ENCODE measurements at places on chromosomes 6 and 20. TPM values are rescaled to one million over a fixed set of nuclear protein-coding genes. Genes with fewer than 3 reads are reported as not detected.

- no peak for DNase-seq
Measured at GRCh38 chr6:137957471-137957870, 90.4 kb downstream of the TNFAIP3 start.

Gene RSPO4
- not detected for polyA plus RNA-seq

DNA sequence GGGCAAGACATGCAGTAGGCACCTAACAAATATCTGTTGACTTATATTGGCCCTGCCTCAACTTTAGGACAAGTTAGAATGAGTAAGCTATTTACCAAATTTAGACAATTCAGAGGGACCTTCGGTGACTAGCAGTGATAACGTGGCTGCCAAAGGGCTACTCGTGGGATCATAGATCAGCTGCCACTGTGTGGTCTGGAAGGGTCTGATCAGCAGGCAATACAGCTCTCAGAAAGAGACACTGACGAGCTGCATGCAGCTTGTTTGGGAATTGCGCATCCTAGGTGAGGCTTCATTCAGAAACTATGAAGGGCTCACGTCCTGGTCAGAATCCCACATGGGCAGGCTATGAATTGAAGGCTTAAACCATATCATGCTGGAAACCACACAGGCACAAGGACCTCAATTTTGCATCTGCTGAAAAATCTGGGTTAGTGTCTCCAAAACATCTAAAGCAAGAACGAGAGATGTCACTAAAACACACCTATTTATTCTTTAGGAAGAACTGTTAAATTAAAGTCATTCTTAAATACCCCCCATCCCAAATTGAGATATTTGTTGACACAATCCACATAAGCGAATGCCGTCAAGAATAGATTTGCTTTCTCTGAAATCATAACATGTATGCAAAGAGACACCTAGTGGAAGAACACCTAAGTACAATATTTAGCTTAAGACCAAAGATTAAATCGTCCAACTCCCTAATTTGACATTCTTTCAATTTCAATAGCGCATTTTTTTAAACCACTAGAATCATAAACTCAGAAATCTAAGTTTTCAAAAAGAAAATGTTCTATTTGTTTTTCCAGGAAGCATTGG, 79.6 kb downstream of the IPCEF1 start:
- no peak for DNase-seq

DNA sequence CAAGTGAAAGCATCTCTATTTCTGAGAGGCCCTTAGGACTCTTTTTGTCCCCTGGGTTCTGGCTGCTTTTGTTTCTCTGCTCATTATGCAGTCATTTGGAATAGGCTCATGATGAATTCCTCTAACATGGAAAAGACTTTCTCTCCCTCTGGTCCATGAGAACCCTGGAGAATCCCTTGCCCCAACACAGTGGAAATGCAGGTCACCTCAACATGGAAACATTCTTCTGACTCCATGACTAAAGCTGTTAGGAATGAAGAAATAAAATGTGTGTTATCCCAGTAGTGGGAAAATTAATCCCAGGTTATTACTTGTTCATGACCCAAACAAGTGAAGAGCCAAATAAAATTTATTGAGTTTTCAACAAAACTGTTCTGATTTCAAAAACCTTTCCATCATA, 458.6 kb downstream of the EPM2A start:
- no peak for DNase-seq

DNA sequence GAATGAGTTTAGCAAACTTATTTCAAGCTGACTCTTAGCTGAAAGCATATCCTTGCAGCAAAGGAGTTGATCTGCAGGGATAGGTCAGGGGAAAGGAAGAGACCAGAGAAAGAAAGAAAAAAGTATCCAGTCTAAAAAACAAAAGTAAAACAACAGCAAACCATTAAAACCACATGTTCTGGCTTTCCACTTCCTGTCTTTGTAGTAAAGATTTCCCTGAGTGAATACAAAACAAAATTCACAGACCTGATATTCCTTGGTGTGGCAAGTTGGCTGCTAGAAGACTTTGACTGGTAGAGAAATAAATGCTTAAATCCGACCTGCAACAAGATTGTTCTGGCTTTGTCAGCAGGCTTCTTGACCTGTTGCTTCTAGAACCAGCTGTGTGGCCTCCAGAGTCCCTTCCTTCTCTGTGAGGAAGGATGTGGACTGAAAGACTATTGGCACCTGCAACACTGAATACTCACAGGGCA, 23.4 kb upstream of the MCM3 start:
- DNase-seq = no peak

- DNase-seq = no peak
Measured at GRCh38 chr6:10350720-10351119, 64.2 kb downstream of the TFAP2A start.

GRCh38 chr6:3386374-3386857, 70.4 kb downstream of the SLC22A23 start:
- DNase-seq = no peak

- no peak for DNase-seq
Measured at GRCh38 chr6:46521464-46521971, 30.3 kb upstream of the RCAN2 start.

Gene CCN5
- polyA plus RNA-seq = not detected

- no peak for DNase-seq
Measured at GRCh38 chr20:699811-700338, 24.3 kb upstream of the SCRT2 start.

DNA sequence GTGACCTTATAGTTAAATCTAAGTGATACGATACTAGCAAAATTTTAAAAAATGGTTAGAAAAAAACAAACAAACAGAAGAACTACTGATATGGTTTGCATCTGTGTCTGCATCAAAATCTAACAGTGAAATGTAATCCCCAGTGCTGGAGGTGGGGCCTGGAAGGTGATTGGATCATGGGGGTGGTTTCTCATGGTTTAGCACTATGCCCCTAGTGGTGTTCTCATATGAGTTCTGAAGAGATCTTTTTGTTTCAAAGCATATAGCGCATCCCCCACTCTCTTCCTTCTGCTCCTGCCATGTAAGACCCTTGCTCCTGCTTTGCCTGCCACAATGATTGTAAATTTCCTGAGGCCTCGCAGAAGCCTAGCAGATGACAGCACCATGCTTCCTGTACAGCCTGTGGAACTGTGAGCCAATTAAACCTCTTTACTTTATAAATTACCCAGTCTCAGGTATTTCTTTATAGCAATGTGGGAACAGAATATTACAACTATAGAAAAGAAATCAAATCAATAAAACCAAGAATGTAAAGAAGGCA, 5.4 kb downstream of the FBXL4 start:
- no peak for DNase-seq

Gene LPIN3
- 32.4 TPM for polyA plus RNA-seq

DNA sequence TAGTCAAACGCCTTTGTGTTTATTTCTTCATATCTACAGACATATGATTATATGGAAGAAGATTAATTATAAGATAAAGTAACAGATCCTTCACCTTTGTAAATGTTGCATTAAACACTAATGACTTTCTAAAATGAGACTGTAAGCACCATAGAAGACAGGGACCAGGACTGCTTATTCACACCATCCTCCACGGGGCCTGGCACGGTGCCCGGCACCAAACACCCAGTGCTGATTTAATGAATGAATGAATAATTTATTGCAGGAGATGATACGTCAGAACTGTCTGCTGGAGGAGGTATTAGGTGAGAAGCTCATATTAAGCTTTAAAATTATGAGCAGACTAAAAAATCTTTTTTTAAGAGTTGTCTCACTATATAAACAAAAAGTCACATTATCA, 88.3 kb downstream of the SLX4IP start:
- DNase-seq = no peak

DNA sequence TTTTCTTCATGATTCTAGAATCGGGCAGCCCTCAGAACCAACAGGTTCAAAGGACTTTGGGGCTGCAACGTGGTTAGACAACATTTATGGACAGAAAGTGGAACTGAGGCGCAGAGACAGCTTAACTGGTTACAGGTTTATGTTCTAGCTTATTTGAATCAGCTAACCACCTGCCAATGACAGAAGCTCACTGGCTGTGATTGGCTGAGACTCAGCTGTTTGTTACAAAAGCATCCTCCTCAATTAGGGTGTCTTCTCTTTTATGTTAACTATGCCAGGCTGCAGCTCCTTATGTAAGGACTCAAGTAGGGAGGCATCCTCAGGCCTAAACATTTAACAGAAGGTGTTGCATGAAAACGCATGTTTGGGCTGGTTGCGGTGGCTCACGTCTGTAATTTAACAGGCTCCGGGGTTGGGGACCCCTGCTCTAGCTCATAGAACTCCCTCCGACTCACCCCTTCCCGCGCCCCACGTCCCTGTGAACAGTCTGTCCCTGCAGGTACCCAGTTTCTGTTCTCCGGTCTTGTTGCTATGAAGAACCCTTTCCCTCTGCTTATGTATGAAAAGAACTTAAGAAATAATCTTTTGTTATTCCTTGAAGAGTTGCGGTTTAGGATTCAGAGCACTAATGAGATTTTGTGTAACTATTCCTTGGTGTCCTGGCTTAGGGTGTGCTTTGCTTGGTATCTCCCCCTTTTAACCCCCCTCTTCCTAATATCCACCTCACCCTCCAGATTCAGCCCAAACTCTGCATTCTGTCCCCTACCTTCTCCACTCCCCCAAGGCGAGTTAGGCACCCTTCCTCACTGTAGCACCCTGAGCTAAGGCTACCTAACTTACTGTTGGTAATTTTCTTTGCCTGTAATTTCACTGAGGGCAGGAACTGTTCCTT, 1.2 kb upstream of the TMEM181 start:
- DNase-seq = no peak

DNA sequence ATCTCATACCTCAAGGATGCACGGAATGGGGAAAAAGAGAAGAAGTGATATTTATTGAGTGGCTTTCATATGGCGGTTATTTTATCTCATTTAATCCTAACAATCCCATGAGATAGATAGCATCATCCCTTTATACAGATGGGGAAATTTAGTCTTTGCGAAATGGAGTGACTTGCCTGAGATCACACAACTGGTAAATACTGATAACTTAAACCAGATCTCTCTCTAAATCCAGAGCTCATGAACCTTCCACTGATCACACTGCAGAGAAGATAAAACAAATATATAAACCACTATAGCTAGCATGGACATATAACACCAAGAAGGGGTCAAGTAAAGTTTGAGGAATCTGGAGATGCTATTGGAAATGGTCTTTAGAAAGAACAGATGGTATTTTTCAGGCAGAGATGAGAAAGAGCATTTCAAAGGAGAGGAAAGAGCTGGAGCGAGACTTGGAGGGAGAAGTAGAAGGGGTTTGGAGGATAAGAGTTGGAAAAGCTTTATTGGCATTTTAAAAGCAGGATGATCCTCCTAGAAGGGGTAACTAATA, 139.8 kb upstream of the TNFAIP3 start:
- no peak for DNase-seq

DNA sequence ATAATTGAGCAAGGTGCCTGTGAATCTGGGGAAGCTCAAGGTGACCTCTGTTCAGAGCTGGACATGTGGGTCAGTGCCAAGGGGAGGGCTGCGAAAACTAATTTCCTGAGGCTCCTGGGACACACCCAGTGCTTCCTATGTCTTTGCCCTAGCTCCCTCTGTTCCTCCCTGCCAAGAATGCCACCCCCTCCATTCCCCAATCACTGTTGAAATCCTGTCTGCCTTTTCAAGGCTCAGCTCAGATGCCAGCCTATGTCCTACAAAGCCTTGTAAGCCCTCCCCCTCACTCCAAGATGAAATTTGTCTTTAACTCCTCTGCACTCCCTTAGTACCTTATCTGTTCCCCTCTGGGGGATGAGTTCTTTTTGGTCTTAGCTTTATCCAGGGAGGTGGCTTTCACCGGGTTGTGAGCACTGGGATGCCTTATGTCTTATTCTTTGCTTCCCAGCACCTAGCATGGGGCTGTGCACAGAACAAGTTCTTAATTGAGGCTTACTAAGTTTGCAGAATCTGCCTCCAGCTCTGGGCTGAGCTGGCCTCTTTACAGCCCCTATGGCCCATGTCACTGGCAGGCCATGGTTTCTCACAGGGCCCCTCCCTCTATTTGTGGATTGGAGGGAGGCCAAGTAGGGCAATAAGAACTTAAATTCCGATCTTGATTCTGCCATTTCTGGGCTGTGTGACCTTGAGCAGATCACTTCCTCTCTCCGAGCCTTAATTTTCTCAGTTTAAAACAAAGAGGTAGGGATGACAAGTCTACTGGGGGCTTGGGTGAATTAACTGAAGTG, 51.5 kb upstream of the EPB41L1 start:
- DNase-seq = no peak

DNA sequence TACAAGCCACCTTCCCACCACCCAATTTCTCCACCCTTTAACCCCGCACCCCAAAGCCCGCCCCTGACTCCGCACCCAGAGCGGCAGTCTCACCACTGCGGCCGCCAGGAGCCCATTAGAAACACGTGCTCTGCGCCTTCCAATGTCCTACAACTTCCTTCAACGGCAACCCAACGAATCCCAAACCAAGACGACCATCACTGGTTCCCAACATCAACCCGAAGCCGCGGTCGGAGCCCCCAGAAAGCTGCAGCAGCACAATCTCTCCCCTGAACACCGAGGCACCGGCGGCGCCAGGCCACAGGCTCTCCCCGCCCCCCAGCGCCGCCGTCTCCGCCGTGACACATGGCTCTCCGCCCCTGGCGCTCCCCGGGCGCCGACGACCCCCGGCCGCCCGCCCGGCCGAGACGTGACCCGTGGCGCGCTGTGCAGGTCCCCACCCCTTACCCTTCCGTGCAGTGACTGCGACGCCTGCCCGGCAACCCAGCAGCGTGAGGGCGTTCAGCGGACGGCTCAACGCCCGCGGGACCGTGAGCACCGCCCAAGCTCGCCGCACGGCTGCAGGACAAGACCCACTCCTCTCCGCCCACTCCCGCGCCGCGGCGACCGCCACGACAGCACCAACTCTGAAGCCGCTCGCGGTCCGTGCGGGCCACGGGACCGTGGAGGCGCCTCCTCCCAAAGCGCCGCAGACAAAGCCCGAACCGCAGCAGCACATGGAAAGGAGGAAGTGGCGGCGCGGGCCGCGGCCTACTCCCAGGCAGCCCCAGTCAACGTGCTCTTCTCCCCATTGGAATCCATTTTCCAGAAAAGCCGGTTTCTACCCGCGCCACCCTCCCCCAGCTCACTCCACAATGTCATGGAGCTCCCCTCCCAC, 551 bp downstream of the SYNCRIP start:
- DNase-seq = no peak

DNA sequence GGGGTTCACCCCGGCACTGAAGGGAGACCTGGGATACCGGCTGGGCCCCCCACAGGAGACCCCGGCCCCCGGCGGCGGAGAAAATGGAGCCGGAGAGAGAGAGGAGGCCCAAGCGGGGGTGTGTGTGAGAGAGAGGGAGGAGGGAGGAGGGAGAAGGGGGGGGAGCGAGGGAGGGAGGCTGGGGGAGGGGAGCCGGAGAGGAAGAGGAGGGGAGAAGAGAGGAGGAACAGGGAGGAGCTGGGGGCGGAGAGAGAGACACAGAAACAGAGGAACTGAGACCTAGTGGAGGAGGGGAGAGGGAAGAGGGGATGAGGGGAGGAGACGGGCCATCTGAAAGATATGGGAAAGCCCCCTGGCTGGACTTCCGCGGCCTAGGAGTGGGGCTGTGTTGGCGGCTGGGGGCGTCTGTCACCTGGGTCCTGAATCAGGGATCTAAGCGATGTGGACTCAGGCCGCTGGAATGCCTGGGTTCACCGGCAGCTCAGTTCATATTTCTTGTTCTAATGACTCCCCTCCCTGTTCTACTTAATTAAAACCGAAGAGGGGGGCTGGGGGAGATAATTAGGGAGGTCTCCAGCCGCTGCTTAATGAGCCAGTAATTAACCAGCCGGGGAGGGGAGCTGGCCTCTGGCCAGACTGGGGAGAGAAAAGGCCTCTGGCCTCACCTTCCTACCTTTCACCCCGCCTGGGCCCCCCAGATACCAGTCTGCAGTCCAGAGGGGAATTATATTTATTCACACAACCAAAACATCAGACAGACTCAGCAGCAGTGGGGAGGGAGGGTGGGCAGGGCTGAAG, at the start of gene PBX2:
TSS of gene PBX2 (minus strand) at position 149 of the 798 bp plus-strand sequence. CDS start 287 bp downstream, outside the sequence.
- peak; percentile 78 for DNase-seq

Gene GSTA3
- not detected for polyA plus RNA-seq

Gene HLA-C
- 329 TPM for polyA plus RNA-seq

- no peak for DNase-seq
Measured at GRCh38 chr20:52410731-52411234, 219.2 kb upstream of the ZFP64 start.

Data from keratinocyte (primary cell).